ENCODE measurements at places on chromosomes 11 and 22.

DNA sequence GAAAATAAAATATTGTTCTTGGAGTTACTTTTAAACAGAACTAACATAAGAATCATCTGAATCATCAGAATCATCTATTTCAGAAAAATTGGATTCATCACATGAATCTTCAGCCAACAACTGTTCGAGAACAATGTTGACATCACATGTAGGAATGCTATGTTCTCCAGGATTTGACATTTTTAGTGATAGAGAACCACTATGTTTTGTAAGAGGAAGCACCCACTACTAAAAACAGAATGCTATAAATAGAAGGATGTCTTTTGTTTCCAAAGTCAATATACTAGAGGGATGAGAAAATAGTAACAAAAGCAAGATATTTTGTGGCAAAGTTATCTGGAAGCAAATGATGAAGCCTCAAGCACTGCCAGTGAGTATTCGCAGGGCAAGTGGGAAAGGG lies 263.4 kb upstream of the DDI1 start:
- DNase-seq = no peak

DNA sequence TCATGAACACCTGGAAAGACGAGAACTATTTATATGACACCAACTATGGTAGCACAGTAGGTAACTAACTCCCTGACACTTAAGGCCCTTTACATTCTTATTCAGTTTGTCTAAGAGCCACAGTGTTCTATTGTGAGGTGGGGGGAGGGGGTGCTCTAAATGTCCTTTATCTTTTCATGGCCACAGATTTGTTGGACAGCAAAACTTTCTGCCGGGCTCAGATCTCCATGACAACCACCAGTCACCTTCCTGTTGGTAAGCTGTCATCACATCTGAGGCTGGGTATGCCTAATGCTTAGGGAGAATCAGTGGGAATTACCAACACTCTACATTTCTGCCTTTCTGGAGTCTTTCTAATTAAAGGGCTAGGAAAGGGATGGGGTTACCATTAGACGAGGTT lies 30.7 kb downstream of the EHF start:
- DNase-seq = no peak

- DNase-seq = no peak
Measured at GRCh38 chr11:112478806-112479205, 218.1 kb upstream of the PLET1 start.

GRCh38 chr11:111586388-111586831 lies 15.8 kb upstream of the SIK2 start:
- peak; percentile 53 for DNase-seq

GRCh38 chr22:38162881-38163843 lies 18.5 kb downstream of the PLA2G6 start:
- no peak for DNase-seq

DNA sequence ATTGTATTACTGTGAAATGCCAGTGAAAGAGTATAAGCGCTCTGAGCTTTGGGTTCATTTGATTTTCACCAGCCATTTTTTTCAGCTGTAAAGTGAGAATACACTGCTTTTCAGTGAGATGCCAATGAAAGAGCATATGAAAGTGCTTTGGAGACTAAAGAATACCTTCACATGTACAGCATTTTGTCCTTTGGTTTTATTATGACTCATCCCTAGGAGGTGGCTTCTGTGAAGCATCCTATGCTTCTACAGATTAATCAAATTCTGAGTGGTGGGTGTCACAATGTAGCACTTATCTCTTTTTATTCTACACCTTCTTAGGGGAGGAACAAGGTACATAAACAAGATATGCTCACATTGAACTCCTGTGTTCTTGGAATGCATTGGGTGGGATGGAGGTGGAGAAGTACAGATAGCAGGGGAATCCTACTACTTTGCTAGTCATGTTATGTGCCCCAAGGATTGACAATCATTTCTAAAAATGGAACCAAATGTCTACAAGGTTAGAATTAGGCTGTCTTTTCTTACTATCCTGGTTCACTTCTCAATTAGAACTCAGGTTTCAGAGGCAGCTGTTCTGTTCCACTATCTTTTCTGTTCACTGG lies 18.7 kb downstream of the TRIM44 start:
- DNase-seq = peak; percentile 64

GRCh38 chr11:111697933-111698371 lies 68.2 kb downstream of the PPP2R1B start:
- no peak for DNase-seq

- DNase-seq = no peak
Measured at GRCh38 chr11:25536289-25536688, 795.6 kb upstream of the ANO3 start.

- peak; percentile 59 for DNase-seq
Measured at GRCh38 chr11:117316197-117316961, at the start of gene BACE1. BACE1 (minus strand) TSS chr11:117316256; CDS start chr11:117315795, 461 bp downstream.

DNA sequence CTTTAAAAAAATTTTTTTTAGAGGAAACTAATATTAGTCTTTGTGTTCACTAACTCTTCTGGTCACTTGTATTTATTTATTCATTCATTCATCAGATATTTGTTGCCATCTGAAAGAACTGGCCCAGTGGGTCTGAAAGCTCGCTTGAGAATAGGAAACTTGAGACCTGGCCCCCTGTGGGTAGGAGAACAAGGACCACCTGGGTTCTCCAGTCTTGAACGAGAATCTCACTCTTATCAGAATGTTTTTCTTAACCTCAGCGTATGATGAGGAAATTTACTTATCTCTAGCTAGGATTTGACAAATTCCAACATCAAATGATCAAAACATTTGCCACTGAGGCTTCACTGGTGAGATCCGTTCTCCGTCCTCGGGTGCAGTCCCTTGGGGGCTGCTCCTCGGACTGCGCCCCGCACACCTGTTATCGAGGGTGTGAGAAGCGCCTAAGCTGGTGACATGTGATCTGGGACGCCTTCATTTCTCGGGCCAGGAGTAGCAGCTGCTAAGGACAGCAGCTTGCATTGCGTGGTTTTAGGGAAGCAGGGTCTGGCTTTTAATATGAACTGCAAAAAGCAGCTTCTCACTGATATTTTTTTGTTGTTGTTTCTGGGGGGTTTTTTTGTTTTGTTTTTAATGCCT lies 6.3 kb downstream of the C22orf31 start:
- DNase-seq = peak; percentile 94

DNA sequence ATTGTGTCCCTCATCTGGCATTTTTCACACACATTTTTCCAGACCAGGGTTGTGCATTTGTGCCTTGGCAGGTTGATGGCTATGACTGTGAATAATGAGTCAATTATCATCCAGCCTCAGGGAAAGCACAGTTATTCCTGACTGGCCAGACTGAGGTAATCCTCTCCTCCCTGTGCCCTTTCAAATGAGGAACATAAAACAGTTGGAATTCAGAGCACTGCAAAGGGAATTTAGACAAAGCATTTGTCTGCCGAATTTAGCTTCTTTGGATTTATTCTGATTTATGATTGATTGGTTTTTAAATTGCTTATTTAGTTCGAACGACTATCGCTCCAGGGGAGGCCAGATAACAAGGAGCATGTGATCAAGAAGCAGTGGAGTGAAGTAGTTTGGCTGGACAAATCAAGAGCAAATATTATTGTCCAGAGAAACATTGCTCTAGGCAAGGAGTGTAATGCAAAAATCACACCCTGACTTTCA lies 30.8 kb upstream of the RAG2 start:
- DNase-seq = no peak

- DNase-seq = no peak
Measured at GRCh38 chr11:127894316-127894715, 693.0 kb downstream of the ETS1 start.

DNA sequence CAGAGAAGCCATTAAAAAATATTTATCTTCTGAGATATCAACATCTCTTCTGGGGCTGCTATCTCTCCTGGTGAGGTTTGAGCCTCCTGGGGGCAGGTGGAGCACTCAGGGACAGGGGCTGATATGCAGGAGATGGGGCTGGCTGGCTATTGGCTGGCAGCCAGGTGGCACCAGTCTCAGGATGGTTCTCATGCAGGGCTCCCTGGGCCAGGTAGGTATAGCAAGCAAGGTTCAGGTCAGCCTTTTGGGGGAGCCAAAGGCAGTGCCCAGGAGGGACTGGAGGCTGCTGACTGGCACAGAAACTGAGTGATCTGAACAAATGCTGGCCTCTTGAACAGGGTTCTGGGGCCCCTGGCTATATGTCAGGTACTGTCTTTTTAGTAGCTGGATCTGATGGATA lies 29.7 kb upstream of the EMSY start:
- no peak for DNase-seq

DNA sequence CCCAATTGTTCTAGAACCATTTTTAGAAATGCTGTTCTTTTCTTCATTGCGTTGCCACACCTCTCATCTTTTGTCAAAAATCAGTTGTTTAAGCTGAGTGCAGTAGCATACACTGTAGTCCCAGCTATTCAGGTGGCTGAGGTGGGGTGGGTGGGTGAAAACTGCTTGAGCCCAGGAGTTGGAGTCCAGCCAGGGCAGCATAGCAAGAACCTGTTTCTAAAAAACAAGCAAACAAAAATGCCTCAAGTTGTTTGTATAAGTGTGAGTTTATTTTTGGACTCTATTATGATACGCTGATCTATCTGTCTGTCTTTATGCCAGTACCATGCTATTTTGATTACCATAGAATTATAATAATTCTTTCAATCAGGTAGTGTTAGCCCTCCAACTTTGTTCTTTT lies 62.5 kb upstream of the RRM1 start:
- DNase-seq = no peak

GRCh38 chr22:49424893-49425270 lies 402.8 kb downstream of the BRD1 start:
- DNase-seq = no peak

- no peak for DNase-seq
Measured at GRCh38 chr11:67628710-67629385, 889 bp downstream of the NUDT8 start.

GRCh38 chr11:69936771-69937170 lies 117.6 kb upstream of the FGF3 start:
- no peak for DNase-seq

GRCh38 chr11:35990170-35990569 lies 46.3 kb downstream of the LDLRAD3 start:
- DNase-seq = no peak

DNA sequence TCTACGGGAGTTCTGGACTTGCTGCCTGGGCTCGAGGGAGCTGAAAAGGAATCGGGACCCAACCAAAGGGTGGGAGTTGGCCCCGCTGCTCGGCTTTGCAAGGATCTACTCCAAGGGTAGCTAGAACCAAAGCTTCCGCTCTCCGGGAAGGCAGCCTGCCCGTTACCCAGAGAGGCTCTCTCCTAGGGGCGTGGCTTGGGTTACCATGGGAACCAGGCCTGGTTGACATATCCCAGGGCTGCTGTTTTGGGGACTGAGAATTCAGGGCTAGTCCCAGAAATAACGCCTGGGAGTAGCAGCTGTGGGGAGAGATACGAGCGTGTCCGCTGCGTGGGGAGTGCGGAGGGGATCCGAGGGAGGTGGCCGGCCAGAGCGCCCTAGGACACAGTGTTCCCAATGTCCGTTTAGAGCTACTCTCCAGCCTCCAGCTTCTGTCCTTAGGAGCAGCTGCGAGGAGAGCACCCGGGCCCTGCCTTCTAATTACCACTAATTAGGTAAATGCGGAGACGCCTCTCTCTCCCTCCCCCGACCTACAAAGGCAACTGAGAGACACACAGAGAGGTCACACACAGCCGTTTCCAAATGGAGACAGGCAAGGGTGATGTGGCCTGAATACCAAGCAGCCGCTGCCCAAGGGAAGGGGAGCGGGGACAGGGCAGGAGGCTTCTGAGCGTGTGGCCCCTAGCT lies 141.6 kb upstream of the CADM1 start:
- DNase-seq = peak; percentile 32

GRCh38 chr11:34358728-34359547 lies 1.1 kb upstream of the ABTB2 start:
- peak; percentile 93 for DNase-seq

DNA sequence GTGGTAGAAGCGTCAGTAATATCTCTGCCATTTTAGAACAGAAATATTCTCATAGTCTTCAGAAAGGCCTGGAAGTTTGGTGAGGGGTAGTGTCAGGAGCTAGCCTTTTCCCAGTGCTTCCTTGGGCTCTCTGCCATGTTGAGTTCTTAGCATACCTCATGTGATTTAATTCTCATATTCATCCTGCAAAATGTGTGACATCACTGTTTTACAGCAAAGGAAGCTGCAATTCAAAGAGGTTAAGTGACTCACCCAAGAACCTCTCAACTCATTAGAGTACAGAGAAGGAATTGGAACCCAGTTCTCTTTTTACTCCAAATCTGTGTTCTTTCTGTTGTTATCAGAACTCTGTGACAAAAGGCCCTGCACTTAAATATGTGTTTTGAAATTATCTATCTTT lies 72.1 kb downstream of the RNF169 start:
- no peak for DNase-seq

- peak; percentile 19 for DNase-seq
Measured at GRCh38 chr11:34860518-34860917, 55.7 kb downstream of the APIP start.

DNA sequence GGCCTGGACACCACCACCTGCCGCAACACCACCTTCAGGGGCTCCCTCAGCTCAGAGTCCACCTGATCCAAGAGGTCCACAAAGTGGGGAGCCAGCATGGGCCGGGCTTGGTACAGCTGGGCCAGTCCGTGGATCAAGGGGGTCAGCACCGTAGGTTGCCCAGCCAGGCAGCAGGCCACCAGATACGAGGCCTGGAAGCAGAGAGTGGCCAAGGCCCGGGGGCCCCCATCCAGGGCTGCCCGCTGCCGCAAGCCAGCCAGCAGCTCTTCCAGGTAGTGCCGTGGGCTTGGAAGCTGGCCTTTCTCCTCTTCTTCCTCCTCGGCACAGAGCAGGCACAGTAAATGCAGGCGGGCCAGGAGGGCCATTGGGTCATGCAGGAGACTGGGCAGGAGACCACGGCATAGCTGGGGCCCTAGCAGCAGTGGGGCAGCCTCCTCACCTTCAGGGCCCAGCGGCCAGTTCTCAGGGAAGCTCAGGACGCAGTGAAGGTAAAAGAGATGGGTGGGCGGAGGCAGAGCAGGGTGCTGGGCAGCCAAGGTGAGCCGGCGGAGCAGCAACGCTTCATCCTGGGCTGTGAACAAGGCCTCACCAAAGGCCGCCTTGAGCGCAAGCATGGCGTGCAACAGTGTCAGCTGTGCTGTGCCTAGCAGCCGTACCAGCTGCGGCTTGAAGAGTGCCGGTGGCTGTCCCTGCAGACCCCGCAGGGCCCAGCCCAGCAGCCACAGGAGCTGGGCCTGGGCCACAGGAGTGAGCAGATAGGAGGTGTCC lies 1.7 kb downstream of the AP5B1 start:
- DNase-seq = no peak

DNA sequence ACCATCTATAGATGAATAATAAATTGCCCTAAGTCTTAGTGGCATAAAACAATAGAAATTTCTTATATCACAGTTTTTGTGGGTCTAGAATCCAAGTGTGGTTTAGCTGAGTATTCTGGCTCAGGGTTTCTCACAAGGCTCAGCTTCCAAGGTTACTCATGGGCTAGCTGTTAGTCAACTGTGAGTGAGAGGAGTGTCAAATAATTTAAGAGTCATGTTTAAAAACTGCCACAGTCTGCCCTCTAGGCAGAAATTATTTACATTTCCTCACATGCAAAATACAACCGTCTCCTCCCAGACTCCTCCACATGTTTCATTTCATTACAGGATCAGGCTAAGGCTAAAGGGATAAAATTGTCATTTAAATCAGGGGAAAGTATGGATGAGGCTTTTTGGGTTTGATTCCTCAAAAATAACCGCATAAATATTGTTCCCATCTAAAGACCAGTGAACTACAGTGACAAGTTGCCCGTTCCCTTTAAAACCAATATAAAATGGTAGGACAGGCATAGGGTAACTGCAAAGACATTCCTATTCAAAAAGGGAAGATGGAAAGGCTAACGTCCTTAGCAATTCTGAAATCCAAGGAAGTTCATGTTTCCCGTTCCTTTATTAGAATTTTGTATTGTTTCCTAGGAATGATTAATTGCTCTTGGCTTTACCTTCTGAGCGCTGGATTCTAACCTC lies 324.3 kb downstream of the DYNC2H1 start:
- DNase-seq = no peak

Measured in NCI-H2171 treated with DMSO at 0.1 percent for 48 hours (cell line).